ENCODE measurements at places on chromosomes 7 and 10. TPM values are rescaled to one million over a fixed set of nuclear protein-coding genes. Genes with fewer than 3 reads are reported as not detected.

GRCh38 chr10:95841661-95842498 lies 65.9 kb upstream of the CC2D2B start:
- no peaks in the 10 kb centered on the region for H3K27me3 ChIP-seq
- no peaks in the 10 kb centered on the region for H3K4me1 ChIP-seq
- no peaks in the 10 kb centered on the region for H3K36me3 ChIP-seq

- DNase-seq, result no peak
- no peaks in the 10 kb centered on the region for H3K4me1 ChIP-seq
Measured at GRCh38 chr10:69988094-69988493, 64.6 kb upstream of the MACROH2A2 start.

IFIT5 gene
- total RNA-seq, result 4.8 TPM

DNA sequence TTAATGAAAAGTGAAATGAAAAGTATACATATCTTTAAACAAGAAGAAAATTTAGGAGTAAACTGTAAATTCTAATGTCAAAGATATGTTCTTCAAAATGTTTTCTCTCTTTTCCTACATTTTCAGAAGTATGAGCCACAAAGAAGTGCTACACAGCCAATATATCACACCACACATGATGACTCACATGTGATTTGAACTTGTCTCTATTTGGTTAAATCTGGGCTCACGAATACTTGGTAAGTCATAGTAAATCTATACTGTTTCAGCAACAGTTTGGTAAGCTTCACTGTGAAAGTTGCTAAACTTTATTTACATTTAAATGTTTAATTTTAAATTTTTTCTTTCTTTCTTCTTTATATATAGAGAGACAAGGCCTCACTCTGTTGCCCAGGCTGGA lies 380.6 kb upstream of the IGFBP3 start:
- peak; percentile 33 for DNase-seq
- H3K4me1 ChIP-seq, result no peaks in the 10 kb centered on the region
- no peaks in the 10 kb centered on the region for H3K36me3 ChIP-seq

OR2A7 gene
- total RNA-seq, result not detected

GRCh38 chr10:57905010-57905409 lies 362.7 kb downstream of the IPMK start:
- no peaks in the 10 kb centered on the region for H3K4me1 ChIP-seq
- no peak overlapping the region for H3K4me3 ChIP-seq
- H3K27me3 ChIP-seq, result no peaks in the 10 kb centered on the region
- DNase-seq, result no peak

ANKRD61 gene
- total RNA-seq, result 0.15 TPM
